Type B pancreatic cell (in vitro differentiated cells): ENCODE measurements at places on chromosomes 16 and 17. TPM values are rescaled to one million over a fixed set of nuclear protein-coding genes. Genes with fewer than 3 reads are reported as not detected.

DNA sequence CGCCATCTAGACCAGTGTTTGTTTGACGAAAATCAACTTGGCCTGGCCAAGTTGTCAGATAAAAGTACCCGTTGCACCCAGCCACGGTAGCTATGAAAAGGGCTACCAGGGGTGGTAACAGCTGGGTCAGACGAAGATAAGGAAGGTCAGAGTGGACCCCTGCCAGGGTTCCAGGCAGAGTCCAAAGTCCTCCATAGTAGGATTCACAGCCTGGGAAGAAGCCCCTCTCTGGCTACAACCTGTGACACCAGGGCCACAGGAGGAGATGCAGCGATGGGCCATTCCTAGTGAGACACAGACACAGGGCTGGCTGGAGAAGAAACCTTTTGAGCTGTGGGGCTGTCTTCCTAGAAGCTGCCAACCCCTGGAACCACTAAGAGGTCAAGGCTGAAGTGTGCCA lies 39.3 kb downstream of the MEAK7 start:
- DNase-seq = peak; percentile 53

The HOXB8 gene
- total RNA-seq = 16.0 and 17.1 TPM in 2 replicates

DNA sequence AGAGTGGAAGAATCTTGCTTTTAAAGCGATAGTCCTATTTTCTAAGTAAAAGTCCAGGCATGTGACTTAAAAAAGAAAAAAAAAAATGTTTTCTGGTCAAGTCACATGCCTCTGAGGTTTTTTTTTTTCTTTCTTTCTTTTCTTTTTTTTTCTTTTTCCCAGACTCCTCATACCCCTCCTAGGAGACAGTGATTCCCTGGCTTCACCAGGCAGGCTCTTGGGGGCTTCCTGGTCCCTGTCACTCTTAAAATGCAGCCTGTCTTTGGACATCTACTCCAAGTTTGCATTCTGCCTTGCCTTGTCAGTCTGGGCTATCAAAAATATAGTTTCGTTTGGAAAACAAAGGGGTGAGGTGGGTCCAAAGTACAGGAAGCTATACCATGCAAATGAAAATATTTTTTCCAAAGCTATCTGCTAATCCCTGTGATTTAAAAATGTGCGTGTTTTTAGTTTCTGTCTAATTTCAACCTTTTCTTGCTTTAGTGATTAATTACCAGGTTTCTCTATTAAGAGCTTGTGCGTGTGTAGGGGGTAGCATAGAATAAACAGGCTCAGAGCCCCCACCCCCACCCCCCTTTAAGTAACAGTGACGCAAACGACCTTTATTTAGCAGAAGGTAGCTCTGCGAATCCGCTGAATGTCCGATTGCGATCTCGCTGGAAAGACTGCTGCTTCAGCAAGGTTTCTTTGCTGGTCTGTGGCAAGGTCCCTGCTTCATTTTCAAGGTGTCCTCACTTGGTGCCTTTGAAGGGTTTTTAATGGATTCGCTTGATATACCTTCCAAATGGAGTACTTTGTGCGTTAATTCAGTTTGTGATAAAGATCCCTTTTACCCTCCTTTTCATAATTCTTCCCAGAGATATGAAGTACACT lies 510.2 kb downstream of the WWOX start:
- no peak for DNase-seq

The CCDC40 gene
- 8.5 and 29.6 TPM in 2 replicates for total RNA-seq

- DNase-seq = no peak
Measured at GRCh38 chr16:51237207-51237606, 86.1 kb upstream of the SALL1 start.

The PRPSAP2 gene
- total RNA-seq = 37.0 and 50.7 TPM in 2 replicates

DNA sequence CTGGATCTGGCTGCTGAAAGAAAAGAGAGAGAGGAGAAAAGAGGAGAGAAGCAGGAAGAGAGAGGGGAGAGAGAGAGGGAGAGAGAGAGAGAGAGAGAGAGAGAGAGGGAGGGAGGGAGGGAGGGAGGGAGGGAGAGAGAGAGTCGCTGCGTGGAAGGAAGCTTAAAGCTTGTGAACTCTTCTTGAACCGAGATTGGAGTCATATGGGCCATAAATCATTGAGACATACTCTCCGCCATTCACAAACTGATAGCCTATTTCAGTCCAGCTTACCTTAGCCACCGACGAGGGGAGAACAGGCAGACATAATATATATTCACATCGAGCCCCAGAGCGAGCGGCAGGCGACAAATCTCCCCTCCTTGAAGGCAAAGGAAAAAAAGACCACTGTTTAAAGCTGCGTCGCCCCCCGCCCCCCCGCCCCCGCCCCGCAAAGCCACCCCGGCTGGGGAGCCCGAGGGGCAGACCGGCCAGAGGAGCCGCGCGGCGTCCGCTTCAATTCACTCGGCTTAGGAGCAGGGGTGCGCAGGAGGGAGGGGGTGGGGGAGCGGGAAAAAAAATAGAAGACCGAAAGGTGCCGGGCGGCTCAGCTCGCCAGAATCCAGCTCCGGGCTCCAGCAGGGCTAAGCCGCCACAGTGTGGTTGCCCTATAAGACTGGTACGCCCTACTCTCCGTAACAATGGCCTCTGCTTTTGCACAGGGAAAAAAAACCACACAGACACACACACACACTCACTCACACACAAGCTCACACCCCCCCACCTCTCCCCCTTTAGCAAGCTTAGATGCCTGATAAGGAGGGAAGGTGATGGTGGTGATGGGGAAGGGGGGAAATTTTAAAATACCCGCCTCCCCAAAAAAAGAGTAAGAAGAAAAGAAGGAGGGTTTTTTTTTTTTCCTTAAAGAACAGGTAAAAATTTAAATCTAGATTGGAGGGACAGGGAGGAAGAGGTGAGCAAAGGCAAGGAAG lies 10.6 kb upstream of the HOXB2 start:
- no peak for DNase-seq

- DNase-seq = no peak
Measured at GRCh38 chr16:30637944-30638343, 12.8 kb upstream of the PRR14 start.

- DNase-seq = no peak
Measured at GRCh38 chr17:69096541-69096940, 35.8 kb upstream of the ABCA9 start.

DNA sequence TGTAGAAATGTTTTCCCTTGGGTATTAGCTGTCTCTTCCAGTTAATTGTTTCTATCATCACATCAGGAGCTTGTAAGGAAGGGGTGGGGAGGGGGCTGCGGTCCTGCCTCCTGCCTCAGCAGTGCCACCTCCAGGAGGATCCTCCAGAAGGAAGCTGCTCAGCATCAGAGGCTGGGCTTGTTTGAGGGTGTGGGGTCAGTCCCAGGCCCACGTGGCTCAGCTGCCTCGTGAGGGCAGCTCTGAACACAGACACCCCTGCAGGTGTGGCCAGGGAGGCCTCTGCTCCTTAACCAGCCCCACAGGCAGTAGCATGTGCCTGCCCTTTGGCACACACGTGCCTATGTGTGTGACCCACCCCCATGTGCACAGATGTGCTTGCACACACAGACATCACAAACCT lies 46.3 kb downstream of the MRM1 start:
- no peak for DNase-seq

The PTX4 gene
- total RNA-seq = not detected in 2 replicates

The PRRT2 gene
- 1.4 and 15.1 TPM in 2 replicates for total RNA-seq

- peak; percentile 79 for DNase-seq
Measured at GRCh38 chr17:29622337-29623282, at the start of gene CORO6. Gene CORO6 (minus strand): TSS chr17:29622912. CDS start chr17:29621421, 1,491 bp downstream.

- DNase-seq = no peak
Measured at GRCh38 chr16:8714807-8715206, 40.4 kb downstream of the ABAT start.

GRCh38 chr16:28845293-28845692 lies 855 bp downstream of the TUFM start:
- no peak for DNase-seq

The MMP15 gene
- 33.2 and 46.3 TPM in 2 replicates for total RNA-seq

DNA sequence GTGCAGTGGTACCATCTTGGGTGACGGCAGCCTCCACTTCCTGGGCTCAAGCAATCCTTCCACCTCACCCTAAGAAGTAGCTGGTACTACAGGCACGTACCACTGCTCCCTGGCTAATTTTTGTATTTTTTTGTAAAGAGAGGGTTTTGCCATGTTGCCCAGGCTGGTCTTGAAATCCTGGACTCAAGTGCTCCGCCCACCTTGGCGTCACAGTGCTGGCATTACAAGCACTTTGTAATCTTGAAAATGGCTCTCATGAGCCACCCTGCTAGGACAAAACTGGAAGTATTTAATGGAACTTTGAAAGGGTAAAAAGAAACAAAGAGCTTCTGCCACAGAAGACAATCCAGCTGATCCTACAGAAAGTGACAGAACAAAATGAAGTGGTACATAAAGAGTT lies 9.2 kb downstream of the SUMO2 start:
- no peak for DNase-seq

DNA sequence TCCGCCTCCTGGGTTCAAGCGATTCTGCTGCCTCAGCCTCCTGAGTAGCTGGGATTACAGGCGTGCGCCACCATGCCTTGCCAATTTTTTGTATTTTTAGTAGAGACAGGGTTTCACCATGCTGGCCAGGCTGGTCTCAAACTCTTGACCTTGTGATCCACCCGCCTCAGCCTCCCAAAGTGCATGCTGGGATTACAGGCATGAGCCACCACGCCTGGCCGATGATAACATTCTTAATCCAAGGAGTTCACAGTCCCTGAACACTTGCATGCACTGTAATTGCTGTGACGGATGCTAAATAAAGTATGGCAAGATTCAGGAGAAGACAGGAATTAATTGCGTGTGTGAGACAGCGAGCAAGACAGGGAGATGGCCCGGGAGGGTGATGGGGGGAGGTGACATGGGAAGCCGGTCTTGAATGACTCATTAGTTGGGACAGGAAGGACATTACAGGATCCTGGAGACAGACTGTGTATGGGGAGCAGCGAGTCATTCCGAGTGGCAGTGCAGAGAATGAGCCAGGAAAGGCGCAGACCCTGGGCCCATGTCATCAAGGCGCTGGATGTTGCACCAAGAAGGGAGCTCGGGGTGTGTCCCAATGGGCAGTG lies 6.7 kb downstream of the ABCA3 start:
- DNase-seq = peak; percentile 39

DNA sequence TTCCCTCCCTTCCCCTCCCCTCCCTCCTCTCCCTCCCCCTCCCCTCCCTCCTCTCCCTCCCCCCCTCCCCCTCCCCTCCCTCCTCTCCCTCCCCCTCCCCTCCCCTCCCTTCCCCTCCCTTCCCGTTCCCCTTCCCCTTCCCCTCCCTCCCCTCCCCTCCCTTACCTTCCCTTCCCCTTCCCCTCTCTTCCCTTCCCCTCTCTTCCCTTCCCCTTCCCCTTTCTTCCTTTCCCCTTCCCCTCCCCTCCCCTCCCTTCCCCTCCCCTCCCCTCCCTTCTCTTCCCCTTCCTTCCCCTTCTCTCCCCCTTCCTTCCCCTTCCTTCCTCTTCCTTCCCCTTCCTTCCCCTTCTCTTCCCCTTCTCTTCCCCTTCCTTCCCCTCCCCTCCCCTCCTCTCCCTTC lies 61.1 kb downstream of the EMP2 start:
- DNase-seq = no peak

The EVI2A gene
- total RNA-seq = not detected in 2 replicates

- DNase-seq = peak; percentile 81
Measured at GRCh38 chr17:28725660-28726225, 290 bp downstream of the TLCD1 start.

GRCh38 chr17:41369713-41370112 lies at the start of gene KRT33B:
Gene KRT33B (minus strand): TSS chr17:41369813. CDS start chr17:41369750, 63 bp downstream.
- no peak for DNase-seq

GRCh38 chr16:23339787-23340186 lies 37.7 kb downstream of the SCNN1B start:
- DNase-seq = no peak

The XYLT2 gene
- total RNA-seq = 23.5 and 38.8 TPM in 2 replicates

DNA sequence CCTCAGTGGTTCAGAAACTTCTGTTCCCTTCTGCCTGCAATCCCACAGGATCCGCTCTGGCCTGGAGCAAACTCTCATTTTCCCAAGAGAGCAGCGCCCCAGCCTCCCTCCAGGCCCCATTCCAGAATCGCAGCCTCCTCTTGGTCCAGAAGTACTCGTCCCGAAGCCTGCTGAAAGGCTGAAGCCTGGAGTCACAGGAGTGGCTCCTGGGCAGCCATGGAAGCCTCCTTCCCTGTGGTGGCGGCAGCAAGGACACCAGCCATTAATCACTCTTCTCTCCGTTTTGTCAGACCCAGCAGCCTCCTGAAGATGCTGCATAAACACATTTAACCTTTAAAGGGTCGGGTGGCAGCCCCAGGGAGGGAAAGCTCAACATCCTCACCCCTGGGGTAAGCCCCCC lies 66.9 kb upstream of the TNRC6C start:
- no peak for DNase-seq

GRCh38 chr16:78641433-78641832 lies 542.0 kb downstream of the WWOX start:
- DNase-seq = no peak

DNA sequence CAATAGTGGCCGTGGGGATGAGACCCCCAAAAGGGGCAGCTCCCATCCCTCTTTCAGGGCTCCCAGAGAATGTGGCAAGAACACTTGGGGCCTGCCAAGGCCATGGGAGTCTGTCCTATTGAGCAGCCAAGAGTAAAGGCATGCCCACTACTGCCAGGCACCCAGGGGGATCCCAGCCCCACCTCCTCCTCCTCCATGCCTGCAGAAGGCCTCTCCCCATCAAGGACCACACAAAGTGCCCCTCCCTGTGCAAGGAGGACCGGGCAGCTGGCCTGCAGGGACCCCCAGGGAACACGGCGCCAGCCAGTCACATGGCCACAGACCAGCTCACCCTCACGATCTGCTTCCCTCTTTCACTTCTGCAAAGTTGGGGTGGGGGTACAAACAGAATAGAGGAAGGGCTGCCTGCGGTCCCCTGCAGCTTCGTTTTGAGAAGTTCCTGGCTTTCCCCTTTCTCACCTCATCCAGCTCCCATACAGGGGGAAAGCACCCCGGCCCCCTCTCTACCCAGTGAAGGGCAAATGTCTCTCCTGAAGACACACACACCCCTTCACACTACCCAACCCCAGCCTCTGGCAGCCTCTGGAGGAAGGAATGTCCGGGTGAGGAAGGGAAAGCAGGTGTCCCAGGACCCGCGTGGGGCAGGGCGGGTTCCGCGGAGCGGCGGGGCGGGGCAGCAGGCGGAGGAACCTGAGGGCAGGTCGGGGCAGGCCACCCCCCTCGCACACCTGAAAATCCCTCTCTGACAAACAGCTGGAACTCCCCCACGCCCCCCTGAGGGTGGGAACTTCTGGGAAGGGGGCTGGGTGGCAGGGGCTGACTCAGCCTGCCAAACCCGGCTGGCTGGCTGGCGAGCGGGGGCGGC lies 2.0 kb downstream of the PPP1R9B start:
- DNase-seq = no peak

DNA sequence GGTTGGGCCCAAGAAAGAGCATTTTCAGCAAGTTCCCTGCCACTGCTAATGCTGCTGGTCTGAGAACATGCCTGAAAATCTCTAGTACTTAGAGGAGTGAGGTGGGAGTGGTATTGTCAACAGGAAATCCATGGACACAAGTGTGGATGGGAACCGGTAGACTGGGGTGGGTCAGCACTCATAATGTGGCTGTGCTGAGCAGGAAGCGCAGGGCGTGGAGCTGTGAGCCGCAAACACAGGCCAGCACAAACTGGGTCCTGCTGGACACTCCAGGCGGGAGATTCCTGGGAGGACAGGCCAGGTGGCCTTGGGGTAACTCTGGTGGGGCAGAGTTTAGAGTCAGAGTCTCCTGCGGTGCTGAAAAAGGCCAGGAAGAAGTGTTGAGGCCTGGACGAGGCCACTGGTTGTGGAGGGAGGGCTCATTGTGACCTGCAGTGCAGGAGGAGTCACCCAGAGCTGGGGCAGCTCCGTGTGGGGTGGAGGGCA lies 62.6 kb downstream of the BANP start:
- no peak for DNase-seq

The NMT1 gene
- 97.0 and 98.8 TPM in 2 replicates for total RNA-seq
